ENCODE measurements at places on chromosomes 2 and 18.

DNA sequence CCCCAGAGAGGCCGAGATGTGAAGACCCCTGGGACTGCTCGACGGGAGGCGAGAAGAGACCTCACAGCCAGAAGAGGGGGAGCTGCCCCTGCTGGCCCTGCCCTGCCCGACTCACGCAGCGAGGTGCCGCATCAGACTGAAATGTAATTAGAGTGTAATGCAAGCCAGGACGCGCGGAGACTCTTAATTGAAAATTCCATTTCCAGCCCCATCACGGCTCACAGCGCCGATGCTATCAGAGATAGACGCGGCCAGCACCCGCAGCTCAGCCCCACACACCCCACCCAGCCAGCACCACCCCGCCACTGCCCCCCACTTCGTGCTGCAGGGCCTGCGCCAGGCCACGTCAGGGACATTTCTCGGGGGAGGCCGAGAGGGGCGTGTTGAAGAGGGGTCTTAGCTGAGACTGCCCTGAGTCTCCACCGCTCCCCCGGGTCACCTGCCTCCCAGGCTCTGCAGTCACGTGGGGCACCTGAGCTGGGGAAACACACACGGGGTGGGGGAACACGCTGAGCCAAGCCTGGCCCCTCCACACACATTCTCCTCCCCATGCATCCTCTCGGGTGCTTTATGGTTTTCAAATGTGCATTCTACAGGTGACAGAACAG lies 78.1 kb downstream of the TEX51 start:
- no peak for DNase-seq

- no peak for DNase-seq
Observed at GRCh38 chr2:1606046-1606400, 138.3 kb downstream of the PXDN start.

- DNase-seq = no peak
Observed at GRCh38 chr2:148042219-148042618, 21.3 kb downstream of the MBD5 start.

- no peak for DNase-seq
Observed at GRCh38 chr2:158969162-158969714, 798 bp downstream of the TANC1 start.

DNA sequence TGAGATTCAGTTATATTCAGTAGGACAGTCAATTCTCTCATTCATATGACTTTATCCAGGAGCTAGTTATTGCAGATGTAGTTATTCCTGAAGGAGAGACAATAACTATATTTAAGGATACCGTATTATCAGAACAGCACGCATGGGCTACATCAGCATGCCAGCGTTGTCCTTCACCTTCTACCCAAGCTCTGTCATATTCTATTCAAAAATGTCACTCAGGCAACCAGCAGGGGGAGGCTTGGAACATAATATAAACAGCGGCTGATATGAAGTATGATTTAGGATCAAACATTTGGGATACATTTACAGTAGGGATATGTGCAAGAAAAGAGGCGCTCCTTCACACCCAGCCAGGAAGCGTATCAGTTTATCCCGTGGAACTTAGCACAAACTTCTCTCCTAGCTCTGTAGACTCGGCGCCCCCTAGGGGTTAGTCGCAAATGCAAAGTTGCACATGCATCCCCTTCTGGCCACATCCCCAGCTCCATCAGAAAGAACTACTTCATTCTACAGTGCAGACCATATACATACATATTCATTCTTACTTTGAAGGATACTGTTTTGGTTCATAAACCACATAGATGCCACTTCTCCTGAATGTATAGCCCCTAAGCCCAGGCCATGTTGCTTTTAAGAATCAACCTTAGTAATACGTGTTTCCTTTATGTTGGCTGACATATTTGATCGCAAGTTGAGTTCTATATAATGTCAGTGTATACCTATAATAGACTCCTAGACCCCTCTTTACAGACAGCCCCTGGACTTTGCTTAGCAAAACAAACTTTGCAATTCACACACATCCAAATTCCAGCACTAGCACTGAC lies 759.4 kb downstream of the ADCYAP1 start:
- DNase-seq = peak; percentile 81

DNA sequence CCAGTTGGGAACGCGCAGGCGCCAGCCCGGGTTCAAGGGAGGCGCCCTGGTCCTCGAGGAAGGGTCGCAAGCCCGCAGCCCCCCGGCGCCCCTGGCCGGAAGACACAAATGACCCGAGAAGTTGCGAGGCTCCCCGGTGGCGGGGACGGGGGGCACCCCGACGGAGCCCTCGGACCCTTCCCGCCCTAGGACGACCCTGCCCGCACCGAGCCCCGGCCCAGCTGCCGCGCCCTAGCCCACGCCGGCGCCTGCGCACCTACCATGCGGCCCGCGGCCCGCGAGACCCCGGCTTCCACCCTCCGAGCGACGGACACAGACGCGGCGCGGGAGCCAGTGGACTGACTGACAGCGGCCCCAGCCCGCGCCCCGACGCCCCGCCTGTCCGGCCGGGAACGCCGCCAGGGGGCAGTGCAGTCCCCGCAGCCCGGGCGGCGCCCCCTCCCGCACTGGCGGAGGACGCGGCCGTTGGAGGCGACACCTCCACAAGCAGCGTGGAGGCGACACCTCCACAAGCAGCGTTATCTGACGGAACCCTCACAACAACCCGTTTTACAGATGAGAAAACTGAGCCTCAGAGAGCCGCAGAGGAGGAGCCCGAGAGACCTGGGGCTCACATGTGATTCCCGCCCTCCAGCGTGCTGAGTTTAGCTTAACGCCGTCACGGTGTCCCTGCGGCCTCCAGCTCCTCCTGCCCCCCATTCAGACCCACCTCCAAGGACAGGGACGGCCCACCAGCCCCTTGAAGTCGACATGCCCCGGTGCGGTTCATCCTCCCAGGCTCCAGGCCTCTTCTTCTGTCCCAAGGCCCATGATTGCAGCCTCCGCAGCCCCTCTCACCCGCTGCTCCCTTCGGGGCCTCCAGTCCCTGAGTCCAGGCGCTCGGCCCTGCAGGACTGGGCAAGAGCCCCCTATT lies at the start of gene NMUR1:
TSS of gene NMUR1 (minus strand) at position 347 of the 913 bp plus-strand sequence. CDS start at position 263, 84 bp downstream.
- DNase-seq = peak; percentile 84

GRCh38 chr2:217431577-217432269 lies 571.1 kb downstream of the TNS1 start:
- DNase-seq = no peak

DNA sequence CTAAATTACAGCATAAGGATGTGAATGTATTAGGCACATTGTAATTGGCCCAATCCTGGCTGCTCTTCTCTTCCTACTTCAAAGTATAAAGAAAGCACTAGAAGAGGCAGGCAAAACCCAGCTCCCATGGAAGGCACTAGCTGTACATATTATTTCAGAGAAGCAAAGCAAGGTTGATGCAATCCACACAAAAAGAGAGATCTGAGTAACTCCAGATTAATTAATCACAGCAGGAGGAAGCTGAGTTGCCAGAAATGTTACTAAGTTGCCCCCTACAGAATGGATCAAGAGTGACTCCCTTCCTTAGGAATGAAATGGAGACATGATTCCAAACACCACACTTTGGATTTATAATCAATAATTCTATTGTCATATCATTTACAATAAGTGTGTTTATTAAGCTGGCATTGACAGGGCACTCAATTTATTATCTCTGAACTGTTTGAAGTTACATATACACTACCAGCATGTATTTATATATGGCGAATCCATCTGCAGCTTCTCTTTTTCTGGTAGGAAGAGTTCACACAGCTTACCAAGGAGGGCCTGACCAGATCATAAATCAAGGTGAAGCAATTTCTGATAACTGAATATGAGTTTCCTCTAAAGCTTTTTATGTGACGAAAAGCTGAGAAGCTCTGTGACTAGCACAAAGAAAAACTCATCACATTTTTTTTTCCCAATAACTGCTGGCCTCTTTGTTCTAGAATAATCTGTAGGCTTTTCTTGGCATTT lies 393.1 kb upstream of the LYPD1 start:
- no peak for DNase-seq

GRCh38 chr18:56390626-56391025 lies 247.8 kb downstream of the TXNL1 start:
- DNase-seq = no peak

GRCh38 chr2:155980941-155981560 lies 351.5 kb downstream of the NR4A2 start:
- no peak for DNase-seq

DNA sequence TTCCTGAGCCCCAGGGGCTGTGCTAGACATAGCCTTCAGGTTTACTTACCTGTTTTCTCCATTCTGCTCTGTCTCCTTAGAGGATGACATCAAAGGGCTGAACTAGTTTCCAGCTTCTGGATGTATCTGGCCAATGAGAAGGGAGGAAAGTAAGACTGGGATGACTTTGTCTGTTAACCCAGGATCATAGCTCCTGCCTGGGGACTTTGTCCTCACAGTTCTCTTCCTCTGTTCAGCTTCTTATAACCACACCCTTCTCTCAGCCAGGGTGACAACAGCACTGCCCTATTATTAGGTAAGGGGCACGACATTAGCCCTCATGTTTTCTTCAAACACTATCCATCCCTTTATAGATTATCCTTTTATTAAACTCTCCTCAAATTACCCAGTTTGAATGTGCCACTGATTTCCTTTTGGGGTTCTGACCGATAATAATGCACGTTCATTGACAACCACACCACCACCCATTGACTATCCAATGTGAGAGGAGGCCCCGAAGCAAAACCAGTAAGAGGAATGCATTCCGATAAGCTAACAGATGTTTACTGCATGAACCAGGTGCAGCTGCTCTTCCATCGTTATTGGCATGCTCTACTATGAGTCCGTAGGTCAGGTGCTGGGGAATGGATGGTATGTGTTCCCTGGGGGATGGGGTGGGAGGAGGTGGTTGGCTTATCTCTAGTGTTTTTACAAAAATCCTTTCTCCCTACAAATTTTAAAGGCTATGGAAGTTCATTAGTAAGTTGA lies 23.5 kb downstream of the TSN start:
- peak; percentile 61 for DNase-seq

GRCh38 chr18:44682871-44683221 lies 2.2 kb downstream of the SETBP1 start:
- no peak for DNase-seq

DNA sequence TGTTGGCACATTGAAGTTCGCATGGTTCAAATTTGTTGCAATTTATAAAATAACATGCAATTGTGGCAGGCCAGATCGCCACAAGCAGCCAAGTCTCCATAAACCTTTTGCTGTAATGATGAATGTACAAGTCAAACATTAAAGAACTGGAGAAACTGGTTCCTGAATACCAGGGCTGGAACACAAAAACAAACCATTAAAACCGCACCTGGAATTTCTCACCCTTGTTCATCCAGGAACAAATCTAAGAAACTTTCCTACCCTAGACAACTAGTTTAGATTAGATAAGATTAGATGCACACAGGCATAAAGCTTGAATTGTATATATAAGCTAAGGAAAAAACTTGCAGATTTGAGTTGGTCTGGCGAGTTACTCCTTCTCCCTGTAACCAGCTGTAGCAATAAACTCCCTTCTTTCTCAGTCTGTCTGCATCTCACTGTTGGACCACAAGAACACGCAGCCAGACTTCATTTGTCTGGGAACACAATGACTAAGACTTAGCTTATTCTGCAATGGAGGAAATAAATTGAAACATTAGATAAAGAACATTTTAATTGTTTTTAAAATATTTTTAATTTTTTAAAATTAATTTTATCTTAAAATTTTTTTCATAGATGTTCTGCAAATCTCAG lies 1835.5 kb upstream of the LRRTM1 start:
- no peak for DNase-seq

DNA sequence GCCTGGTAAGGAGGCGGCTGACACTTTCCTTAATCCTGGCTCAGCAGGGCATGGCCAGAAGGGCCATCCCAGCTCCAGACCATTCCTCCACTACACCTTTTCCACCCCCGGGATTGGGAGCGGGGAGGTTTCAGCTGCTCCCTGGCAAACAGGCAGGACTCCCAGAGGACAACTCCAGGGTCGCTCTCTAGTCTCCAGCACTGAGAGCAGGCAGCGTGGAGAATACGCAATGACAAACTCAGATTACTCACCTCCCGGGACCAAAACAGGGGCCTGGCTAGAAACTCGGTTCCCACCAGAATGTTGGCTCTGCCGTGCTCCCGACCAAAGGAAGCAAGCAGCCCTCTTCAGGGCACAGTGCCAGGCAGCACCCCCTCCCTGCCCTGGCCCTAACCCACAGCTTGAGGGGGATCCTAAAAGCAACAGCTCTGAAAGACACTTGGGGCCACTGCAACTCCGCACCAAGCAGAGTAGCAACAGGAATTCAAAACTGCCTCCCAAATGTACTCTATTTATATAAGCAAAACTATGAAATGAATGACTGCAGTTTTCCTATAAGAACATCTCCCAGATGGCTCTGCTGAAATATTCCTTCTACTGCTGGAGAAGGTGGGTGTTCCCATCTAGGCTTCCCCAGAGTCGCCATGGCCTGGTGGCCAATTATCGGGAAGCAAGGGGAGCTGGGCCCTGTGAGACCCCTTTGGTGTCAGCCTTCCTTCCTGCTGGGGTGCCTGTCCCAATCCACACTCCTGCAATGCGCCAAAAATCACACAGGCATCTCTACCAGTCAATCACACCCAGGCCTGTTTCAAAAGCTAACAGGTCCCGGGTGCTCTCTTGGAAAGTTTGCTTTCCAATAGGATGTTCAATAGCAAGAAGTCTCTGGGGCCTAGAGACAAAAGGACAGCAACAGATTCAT lies 61.2 kb upstream of the POMC start:
- no peak for DNase-seq

DNA sequence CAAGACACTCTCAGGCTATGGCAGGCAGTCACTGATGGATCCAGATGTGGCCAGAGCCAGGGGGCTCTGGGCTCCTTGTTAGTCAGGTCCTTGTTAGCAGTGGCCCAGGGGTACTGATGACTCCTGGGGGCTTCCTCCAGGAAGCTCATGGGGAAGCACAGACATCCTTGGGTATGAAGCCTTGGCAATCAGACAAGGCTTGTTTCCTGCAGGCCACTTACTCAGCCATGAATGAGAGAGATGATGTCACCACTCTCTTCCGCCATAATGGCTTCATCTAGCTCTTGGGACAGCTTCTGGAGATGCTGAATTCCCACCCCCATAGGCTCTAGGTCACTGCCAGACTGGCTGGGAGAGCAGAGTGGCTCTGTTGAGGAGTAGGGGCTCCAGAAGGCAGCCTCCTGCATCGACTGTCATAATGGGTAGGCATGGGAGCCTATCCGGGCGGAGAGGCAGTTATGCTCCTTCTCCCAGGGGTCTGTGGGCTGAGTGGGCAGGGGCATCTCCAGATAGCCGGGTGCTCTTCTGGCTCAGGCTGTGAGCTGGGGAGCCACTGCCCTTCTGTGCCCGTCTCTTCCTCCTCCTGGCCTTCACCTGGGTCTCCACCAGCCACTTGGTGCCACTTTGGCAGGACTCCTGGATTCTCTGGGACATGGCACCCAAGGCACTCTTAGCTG lies 40.2 kb upstream of the BMPR2 start:
- DNase-seq = no peak

DNA sequence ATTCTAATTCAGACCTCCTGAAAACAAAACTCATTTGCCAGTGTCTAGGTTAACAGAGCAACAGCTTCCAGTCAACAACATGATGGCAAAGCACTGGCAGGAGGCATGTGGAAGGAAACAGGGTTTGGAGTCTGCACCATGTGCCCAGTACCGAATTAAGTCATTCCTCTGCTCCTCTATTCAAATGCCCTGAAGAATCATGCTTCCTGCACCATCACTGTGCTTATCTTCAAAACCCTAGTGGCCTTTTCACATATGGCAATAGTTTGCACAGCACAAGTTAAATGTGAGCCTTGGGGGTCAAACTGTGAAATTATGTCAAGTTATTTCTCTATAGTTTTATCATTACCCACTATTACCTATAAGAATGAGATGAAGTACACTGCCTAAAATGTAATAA lies 75.4 kb upstream of the GRB14 start:
- no peak for DNase-seq

Data from urothelium cell line (cell line).